ENCODE measurements at places on chromosomes 5 and 9. TPM values are rescaled to one million over a fixed set of nuclear protein-coding genes. Genes with fewer than 3 reads are reported as not detected.

DNA sequence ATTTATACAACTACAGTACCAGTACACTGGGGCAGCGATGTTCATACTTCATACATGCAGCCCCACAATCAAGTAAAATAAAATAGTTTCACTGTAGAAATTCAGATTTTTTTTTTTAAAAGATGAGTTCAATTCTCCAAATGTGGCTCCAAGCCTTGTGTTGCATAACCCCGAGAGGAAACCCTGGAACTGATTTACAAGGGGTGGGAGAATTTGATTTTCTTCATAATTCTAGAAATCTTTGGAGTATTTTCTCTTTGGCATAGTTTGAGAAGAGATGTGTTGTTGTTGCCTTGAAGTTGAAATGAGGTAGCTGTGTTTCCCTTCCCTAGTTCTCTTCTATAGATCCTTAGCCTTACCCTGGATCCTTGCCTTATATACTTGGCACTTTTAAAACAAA, 3.1 kb downstream of the RHOBTB3 start:
- no peak for DNase-seq

- DNase-seq, result no peak
Observed at GRCh38 chr9:94110821-94111252, 26.6 kb downstream of the PTPDC1 start.

DNA sequence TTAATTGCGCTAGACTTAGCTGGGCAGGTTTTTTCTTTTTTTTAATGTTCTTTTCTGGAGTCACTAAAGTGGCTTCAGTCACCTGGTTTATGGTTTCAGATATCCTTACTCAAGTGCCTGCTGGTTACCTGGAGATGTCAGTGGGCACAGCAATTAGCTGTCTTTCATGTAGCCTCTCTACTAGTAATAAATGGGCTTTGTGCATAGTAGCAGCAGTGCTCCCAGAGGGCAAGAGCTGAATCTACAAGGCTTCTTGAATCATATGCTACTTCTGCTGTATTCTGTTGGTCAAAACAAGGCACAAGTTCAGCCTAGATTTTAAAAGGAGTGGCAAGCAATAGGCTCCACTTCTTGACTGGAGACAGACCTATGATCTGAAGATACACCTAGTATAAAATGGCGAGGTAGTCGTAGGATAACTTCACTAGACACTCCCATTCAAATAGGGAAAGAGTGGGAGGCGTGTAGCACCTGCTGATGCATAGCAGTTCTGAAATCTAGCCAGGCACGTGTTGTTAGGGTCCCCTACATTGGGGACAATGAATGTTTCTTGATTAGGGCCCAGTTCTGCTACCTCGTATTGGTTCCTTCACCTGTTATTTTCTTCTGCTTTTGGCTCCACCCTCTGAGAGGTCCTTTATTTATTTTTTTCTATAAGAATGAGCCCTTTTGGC, 7.0 kb downstream of the SCAMP1 start:
- no peak for DNase-seq

DNA sequence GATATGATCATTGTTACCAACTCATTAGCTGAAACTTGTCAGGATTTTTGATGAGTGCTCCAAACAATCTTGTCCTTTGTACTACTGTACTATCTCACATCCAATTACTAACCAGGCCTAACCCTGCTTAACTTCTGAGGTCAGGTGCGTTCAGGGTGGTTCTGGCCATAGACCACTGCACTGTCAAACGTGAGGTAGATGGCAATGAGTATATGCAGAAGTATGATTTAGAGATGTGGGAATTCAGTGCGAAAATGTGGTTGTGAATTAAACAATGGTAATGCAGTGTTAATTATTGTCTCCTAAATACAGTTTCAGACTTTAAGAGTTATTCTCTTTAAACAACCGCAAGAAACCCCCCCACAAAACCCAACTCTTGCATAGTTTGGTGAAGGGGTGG, 86.5 kb downstream of the ANKRD55 start:
- DNase-seq, result no peak

- no peak for DNase-seq
Observed at GRCh38 chr5:164202338-164202737, 696.9 kb downstream of the MAT2B start.

DNA sequence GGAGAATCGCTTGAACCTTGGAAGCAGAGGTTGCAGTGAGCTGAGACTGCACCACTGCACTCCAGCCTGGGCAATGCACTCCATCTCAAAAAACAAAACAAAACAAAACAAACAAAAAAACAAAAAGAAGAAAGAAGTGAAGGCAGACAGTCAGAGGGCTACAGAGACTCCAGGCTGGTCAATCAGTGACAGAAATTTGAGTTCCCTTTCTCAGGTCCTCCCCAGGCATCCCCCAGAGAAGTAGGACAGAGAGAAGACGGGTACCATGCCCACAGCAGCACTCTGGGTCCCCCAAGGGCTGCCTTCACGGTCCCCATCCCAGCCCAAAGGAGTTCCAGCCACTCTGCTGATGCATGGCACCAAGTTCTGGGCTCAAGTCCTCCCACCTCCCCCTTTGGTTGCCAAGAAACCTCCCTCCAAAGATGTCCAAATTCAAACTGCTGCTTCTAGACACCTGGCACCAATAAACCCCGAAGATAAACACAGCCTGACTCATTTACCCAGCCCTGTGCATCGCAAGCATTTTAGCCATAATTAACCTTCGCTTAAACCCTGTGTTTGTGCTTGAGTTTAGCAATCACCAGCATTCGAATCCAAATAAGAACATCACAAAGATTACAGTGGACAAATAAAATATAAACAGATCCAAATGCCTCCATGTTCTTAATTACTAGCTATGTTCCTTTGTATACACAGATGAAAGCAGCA, 24.0 kb downstream of the SEMA4D start:
- DNase-seq, result peak; percentile 24

DNA sequence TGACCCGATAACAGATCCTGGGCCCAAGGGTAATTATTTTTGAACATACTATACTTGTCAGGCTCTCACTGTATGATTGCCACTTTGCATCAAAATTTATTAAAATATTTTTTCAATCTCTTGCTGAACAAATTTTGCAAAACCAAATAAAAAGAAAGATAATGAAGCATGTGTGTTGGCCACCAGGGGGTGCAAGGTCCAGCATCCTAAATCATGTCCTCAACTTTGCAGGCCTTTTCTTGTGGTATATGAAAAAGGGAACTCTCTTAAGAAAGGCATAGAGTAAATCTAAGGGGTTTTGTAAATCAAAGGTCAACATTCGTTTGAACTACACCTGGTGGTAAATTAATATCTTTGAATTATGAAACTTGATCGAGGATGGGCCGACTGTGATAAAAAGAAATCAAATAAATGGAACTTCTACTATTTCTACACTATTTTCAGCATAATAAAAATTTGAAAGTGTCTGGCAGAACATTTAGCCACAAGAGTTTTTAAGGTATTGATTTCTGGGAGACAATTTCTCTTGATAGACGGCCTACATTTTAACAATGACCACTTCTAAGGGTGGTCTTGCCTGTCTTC, 676.5 kb downstream of the DMRTA1 start:
- DNase-seq, result no peak

GRCh38 chr5:54180630-54181031, 129.7 kb downstream of the ARL15 start:
- no peak for DNase-seq

- DNase-seq, result no peak
Observed at GRCh38 chr9:10228082-10228481, 384.7 kb downstream of the PTPRD start.

- no peak for DNase-seq
Observed at GRCh38 chr5:115490596-115490995, 54.0 kb downstream of the FEM1C start.

GRCh38 chr5:67648201-67648671, 451.6 kb upstream of the CD180 start:
- DNase-seq, result peak; percentile 23

Gene AIF1L
- 7.5 TPM for polyA plus RNA-seq

Gene TEX48
- not detected for polyA plus RNA-seq

Gene MRPL50
- 27.5 TPM for polyA plus RNA-seq

Gene AQP7
- 40.9 TPM for polyA plus RNA-seq
